Hepatocyte (in vitro differentiated cells): ENCODE measurements at places on chromosomes 4 and X. TPM values are rescaled to one million over a fixed set of nuclear protein-coding genes. Genes with fewer than 3 reads are reported as not detected.

GRCh38 chrX:111387470-111388070 lies 24.4 kb downstream of the DCX start:
- no peak for DNase-seq

- DNase-seq, result no peak
Observed at GRCh38 chrX:11135564-11136185, 24.5 kb downstream of the HCCS start.

DNA sequence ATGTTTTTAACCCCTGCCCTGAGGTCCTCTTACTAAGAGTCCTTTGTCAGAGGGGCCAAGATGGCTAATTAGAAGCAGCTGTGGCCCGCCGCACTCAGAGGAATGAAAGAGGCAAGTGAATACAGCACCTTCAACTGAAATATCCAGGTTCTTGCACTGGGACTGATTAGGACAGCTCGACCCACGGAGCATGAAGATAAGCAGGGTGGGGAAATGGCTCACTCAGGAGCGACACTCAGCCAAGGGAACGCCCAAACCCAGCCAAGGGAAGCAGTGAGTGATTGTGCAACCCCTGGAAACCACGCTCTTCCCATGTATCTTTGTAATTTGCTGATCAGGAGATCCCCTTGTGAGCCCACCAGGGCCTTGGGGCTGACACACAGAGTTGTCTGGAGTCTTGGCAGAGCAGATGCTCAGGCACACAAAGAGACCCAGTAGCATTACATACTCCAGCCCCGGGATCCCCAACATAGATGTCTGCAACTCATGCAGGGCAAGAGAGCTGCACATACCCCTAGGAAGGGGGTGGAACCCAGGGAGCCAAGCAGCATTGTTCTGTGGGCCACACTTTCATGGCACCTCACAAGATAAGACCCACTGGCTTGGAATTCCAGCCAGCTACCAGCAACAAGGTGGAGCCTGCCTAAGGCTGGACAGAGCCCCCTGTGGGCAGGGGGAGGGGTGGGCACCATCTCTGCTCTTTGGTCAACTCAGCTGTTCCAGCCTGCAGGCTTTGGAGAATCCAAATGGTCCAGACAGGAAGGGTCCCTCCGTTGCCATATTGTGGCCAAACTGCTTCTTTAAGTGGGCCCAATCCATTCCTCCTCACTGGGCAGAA lies 23.3 kb downstream of the F8A3 start:
- DNase-seq, result no peak

The KLB gene
- 18.2 and 20.3 TPM in 2 replicates for total RNA-seq

The AMOT gene
- total RNA-seq, result 93.3 and 94.6 TPM in 2 replicates

The SRPX2 gene
- 19.1 and 24.9 TPM in 2 replicates for total RNA-seq

The MBNL3 gene
- total RNA-seq, result 73.8 and 90.5 TPM in 2 replicates
